ENCODE measurements at places on chromosomes 16 and 17.

- DNase-seq: no peak
These were observed 51.7 kb downstream of the GAN start for GRCh38 chr16:81366316-81366932.

- no peak for DNase-seq
These were observed 6.7 kb downstream of the KRTAP1-5 start for GRCh38 chr17:41020336-41020735.

DNA sequence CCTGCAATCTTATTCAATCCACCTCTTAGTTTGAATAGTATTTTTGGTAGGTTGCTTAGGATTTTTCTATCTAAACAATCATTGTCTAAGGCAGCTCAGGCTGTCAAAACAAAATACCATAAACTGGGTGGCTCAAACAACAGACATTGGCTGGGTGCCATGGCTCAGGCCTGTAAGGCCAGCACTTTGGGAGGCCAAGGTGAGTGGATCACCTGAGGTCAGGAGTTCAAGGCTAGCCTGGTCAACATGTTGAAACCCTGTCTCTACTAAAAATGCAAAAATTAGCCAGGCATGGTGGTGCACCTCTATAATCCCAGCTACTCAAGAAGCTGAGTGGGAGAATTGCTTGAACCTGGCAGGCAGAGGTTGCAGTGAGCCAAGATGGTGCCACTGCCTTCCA lies 126.7 kb downstream of the CYLD start:
- DNase-seq: no peak

DNA sequence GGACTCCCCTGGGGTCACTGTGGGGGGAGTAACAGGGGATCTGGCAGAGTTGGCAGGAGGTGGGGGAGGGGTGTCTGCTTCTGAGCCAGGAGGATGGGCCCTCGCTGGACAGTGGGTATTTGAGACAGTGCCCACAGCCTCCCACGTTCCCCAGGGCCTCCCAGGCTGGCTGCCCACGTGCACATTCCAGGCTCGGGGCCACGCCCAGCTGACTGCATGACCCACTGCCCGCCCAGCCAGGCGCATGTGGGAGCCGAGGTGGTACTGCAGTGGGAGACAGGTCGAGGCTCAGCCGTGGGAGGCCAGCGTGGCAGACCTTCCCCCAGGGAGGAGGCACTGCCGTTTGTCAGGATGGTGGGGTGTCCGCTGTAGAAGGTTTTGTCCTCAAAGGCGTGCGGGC lies 38.8 kb downstream of the BAHCC1 start:
- no peak for DNase-seq

DNA sequence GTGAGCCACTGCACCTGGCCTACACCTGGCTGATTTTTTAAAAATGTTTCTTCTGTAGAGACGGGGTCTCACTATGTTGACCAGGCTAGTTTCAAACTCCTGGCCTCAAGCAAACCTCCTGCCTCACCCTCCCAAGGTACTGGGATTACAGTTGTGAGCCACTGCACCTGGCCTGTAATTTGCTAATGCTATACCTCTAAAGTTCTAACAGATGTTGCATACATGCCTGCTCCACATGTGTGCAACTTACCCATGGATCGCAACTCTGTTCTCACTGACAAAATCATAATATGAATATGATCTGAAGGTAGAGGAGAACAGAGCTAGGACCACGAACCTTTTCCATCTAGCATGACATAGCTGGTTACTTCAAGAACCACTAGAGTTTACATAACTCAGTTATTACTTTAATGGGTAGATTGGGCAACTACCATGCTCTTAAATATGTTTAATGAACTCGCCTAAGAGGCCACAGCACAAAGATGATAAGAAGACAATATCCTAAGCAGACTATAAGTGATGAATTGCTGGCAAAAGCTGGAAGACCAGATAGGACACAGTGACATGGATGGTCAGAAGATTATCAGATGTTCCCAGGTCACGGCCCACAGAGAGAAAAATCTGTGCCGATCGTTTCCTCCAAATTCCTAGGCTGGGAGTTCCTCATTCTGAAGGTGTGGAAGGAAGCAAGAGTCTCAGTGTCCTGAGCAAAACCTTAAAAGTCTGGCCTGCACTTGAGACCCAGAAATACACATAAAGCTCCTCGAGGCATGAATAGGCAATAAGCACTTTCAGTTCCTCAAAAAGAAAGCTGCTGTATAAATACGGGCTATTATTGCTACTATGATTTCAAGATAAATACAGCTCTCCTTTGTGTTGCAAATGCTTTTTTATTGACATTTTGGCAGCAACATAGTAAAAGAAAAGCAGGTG lies 53.6 kb upstream of the ICAM2 start:
- DNase-seq: no peak

GRCh38 chr16:506246-506546 lies 21.3 kb upstream of the CAPN15 start:
- no peak for DNase-seq

GRCh38 chr17:42833767-42834422 lies 698 bp downstream of the PSME3 start:
- no peak for DNase-seq

DNA sequence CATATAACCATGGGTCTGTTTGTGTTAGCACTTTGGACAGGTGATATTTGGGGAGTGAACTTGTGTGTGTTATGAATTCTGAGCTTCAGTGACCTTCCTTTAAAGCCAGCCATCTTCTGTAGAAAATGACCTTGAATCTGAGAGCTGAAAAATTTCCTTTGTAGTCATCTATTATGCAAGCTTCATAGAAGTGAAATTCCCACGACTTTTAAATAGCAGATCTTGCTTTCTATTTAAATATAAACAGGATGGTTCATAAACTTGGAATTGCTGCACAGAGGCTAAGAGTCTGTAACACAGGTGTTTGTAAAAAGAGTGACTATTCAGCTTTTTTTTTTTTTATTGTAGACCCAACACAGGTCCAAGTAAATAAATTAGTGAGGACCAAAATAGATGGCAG lies 85.5 kb downstream of the MARCHF10 start:
- no peak for DNase-seq

DNA sequence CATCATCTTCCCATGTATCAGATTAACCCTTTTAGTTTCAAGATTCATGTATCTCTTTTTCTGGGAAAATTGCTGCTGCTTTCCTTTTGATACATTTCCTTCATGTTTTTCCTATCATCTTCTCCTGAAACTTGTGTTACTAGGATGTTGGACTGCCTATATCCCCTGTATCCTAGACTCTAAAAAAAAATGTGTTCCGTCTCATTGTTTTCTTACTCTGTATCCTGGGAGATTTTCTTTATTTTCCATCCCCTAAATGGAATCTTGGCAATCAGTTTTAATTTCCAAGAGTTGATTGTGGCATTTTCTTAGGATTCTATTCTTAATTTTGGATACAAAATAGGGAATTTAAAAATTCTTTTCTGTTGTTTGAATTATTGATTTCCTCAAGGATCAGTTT lies 36.8 kb downstream of the MAP2K4 start:
- DNase-seq: no peak

- no peak for DNase-seq
These were observed 404.9 kb upstream of the CDH5 start for GRCh38 chr16:65961476-65962143.

- DNase-seq: peak; percentile 83
These were observed at the start of gene SLC7A6 for GRCh38 chr16:68264128-68265077. SLC7A6 (plus strand) TSS chr16:68264526; CDS start chr16:68274727, 10,201 bp downstream.

DNA sequence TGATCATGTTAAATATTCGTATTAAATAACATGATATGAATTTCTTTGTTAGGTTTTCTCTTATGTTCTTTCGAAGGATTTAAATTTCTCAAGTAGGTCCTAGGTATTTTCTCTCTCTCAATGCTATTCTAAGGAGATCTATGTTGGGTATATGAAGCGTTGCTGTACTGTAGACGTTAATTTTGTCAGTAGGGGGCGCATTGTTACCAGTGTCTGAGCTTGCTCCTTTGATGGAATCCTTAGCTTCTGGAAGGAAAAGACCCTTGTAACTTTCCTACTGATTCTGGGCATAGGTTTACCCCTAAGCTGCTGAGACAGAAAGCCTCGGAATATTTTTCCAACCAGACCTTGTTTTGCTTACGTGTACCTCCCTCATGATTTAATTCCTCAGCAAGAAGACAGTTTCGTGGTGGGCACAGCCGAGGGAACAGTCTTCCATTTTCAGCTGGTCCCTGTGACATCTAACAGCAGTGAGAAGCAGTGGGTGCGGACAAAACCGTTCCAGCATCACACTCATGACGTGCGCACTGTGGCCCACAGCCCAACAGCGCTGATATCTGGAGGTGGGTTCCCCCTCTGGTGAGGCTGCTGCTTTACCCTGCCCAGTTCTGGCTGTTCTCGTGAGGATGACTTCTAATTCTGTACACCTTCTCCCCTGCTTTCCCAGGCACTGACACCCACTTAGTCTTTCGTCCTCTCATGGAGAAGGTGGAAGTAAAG lies 17.9 kb downstream of the UTP4 start:
- no peak for DNase-seq

GRCh38 chr17:77899498-77899897 lies 59.0 kb upstream of the TNRC6C start:
- no peak for DNase-seq

DNA sequence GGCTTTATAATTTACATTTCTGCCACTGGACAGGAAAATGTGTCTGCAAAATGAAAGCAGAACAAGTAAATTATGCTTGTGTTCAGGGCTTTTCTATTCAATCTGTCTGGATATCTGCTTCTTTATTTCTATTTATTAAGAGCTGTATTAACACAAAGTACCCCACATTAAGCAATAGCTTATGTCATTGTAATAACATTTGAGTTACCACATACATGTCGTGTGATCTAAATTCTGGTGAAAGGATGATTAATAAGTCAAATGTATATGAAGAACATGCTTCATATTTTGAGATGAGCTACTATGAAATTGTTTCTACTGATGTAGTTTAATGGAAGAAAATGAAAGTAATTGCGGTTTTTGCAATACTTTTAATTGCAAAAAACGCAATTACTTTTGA lies 238.2 kb downstream of the KCNJ2 start:
- DNase-seq: no peak

- no peak for DNase-seq
These were observed 13.3 kb upstream of the RPL38 start for GRCh38 chr17:74190154-74190553.

GRCh38 chr16:2275476-2276367 lies 7.8 kb upstream of the RNPS1 start:
- DNase-seq: no peak

- no peak for DNase-seq
These were observed 57.2 kb upstream of the ENPP7 start for GRCh38 chr17:79673517-79673916.

GRCh38 chr17:82789051-82789592 lies 37.3 kb downstream of the TBCD start:
- DNase-seq: no peak

- DNase-seq: no peak
These were observed 700 bp downstream of the UBN1 start for GRCh38 chr16:4847774-4848587.

DNA sequence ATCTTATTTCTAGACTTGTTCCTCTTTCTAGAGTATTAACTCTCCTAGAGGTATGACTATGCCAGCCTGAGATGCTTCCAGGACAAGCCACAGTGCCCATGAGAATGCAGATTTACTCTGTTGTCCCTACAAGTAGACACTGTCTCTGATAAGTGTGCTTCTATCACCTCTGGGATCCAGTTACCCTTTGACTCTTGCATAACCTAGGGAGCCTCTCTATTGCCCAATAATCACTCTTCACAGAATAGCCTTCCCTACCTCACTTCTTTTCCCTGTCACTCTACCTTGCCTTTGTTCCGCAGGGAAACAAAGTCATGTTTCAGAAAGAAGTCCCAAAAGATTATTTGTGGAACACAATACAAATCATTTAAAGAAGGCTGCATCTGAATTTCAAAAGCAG lies 1.6 kb upstream of the KRT34 start:
- DNase-seq: no peak

GRCh38 chr17:45383003-45383402 lies 49.7 kb downstream of the ARHGAP27 start:
- no peak for DNase-seq

DNA sequence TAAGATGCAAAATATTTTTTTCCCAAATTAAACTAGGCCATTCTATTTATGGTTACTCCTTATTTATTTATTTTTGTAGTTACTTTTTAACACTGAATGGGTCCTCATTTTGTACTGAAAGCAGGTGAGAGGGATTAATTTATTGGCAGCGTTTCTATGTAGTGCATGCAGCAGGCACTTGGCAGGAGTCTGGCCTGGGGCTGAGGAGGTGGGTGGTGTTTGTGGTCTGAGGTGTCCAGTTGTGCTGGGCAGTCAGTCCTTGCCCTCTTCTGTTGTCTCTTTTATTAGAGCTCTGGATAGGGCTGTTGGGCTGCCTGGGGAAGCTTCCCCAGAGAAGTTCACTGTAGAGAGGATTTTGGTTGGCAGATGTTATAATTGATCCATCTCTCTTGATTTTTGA lies 12.7 kb downstream of the SEC14L1 start:
- DNase-seq: no peak

GRCh38 chr16:87821376-87822107 lies 47.8 kb downstream of the SLC7A5 start:
- no peak for DNase-seq

DNA sequence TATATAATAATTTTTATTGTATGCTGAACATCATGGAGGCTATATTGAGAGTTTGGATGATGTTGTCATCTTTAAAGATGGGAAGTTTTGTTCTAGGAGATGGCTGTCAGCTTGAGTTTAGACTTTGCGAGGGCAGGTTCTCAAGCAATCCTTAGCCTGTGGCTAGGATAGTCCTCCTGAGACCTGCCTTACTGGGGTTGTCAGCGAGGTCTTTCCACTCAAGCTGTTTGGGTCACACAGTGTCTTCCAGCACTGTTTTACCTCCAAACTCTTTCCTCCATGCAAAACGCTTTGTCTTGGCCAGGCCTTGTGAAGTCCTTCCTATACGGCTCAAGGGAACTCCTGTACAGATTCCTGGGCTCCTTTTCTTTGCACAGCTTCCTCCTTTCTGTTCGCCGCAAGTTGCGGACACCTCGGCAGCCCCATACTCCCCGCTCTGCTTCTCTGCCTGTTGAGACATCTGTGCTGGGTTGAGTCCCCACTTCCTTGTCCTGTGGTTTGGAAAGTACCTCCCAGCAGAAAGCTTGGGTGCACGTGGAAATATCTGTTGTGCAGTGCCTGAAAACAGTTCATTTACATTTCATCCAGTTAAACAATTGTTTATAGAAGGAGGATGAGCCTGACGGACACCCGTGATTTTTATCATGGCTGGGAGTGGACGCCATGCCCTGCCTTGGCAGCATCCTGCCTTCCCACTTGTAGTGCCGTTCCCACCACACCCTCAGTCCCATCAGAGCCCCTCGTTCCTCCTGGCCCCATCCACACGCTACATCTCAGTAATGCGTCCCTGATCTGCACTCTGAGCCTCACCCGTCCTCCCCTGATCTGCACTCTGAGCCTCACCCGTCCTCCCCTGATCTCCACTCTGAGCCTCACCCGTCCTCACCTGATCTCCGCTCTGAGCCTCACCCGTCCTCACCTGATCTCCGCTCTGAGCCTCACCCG lies 55.0 kb upstream of the CBFA2T3 start:
- no peak for DNase-seq

Measured in type B pancreatic cell (in vitro differentiated cells).